ELF-1 (cell line): ENCODE measurements at places on chromosomes 4 and X.

GRCh38 chr4:92184566-92184965 lies 119.2 kb upstream of the GRID2 start:
- no peak for DNase-seq

DNA sequence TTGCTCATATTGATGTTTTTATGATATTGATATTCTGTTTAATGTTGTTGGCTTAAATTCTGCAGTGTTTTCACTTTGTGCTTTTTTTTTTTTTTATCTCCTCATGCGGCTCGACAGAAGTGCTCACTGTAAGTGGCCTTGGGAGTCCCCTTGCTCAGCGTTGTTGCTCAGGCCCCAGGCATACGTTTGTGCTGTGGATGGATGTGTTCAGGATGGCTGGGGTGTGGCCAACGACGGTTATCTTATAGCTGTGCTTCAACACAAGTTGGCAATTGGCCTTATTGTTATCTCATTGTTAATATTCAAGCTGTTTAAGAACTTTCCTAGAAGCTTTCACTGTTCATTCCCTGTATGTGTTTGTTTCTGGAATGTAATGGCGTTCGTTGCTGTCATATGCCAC lies 36.4 kb upstream of the CLCN4 start:
- DNase-seq, result no peak

DNA sequence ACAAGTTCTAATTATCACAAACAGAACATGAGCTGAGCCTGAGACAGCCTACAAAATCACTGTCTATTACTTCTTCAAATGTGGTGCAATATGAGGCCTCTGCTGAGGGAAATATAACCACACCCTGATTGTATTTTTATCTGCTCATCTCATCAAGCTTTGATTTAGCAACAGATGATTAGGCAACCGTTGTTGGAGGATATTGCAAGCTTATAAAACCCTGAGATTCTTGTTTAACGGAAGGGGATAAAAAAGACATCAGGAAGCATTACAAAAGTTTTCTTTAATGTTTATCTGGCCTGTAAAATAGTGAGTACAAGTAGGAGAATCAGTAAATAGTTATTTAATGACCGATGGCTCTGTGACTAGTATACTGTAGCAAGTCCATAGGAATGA lies 108.5 kb downstream of the ZNF330 start:
- DNase-seq, result no peak

DNA sequence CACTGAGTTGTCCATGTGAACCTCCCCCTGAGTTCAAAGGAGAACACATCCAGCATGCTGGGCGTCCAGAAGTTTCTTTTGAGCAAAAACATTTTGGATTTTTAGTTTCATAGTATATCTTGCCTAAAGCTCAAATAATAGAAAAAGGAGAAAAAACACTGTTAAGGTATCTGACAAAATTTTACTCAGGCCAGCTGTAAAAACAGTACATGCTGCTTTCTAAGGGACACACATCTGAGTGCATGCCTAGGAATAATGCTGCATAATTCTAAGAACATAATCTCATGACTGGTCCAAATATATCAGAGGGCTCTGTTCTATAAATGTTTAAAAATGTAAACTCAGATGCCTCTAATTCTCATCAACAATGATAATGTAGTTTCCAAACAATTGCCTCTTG lies 561.3 kb upstream of the INTU start:
- DNase-seq, result no peak

GRCh38 chrX:153333821-153334653 lies at the start of gene ZNF275:
Gene ZNF275 (plus strand): TSS chrX:153334153. CDS start chrX:153336680, 2,527 bp downstream.
- peak; percentile 63 for DNase-seq

DNA sequence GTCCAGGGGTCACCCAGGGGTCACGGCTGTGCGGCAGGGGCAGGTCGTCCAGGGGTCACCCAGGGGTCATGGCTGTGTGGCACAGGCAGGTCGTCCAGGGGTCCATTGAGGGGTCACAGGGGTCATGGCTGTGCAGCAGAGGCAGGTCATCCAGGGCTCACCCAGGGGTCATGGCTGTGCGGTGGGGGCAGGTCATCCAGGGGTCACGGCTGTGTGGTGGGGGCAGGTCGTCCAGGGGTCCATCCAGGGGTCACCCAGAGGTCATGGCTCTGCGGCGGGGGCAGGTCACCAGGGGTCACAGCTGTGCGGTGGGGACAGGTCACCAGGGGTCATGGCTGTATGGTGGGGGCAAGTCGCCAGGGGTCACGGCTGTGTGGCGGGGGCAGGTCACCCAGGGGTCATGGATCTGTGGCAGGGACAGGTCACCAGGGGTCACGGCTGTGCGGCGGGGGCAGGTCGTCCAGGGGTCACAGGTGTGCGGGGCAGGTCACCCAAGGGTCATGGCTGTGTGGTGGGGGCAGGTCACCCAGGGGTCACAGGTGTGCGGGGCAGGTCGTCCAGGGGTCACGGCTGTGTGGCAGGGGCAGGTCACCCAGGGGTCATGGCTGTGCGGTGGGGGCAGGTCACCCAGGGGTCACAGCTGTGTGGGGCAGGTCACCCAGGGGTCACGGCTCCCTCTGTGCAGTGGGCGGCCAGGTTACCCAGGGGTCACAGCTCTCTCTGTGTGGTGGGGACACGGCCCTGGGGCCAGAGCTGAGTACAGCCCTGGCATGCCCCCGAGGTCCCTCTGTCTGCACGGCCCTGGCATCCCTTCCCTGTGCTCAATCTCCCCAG lies 16.0 kb downstream of the ATP5ME start:
- DNase-seq, result no peak
